Stimulated activated CD4-positive, alpha-beta T cell treated with anti-CD3 and anti-CD28 coated beads, Interleukin-4, amount 100 ng/mL, for 1 hour (primary cell): ENCODE measurements at places on chromosomes 1 and 21.
A peak's percentile ranks its signal among the peaks of the same experiment; 100 is the strongest.

DNA sequence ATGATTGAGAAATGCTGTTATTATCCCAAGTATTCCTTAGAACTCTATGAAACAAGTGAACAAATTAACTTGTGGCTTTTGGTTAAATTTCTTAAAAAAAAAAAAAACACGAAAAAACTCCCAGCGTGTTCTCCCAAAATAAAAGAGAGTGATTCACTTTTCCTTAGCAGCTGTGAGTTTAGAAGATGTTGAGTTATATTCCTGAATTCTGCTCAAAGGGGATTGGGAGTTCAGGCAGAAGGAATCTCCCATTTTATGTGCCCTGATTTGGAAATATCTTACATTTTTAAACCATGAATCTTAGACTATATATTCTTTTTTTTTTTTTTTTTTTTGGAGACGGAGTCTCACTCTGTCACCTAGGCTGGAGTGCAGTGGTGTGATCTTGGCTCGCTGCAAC lies 34.3 kb downstream of the SMG7 start:
- DNase-seq: no peak

GRCh38 chr1:65812065-65812464 lies 19.4 kb downstream of the PDE4B start:
- DNase-seq: peak; percentile 28

GRCh38 chr21:28769683-28770082 lies 223.0 kb downstream of the LTN1 start:
- no peak for DNase-seq

DNA sequence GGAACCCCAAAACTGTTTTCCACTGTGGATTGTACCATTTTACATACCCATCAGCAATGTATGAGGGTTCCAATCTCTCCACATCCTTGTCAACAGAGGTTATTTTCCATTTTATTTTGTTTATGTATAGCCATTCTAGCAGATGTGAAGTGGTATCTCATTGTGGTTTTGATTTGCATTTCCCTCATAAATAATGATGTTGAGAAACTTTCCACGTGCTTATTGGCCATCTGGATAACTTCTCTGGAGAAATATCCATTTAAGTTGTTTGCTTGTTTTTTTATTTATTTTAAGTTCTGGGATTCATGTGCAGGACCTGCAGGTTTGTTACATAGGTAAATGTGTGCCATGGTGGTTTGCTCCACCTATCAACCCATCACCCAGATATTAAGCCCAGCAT lies 280.2 kb upstream of the USP25 start:
- no peak for DNase-seq

DNA sequence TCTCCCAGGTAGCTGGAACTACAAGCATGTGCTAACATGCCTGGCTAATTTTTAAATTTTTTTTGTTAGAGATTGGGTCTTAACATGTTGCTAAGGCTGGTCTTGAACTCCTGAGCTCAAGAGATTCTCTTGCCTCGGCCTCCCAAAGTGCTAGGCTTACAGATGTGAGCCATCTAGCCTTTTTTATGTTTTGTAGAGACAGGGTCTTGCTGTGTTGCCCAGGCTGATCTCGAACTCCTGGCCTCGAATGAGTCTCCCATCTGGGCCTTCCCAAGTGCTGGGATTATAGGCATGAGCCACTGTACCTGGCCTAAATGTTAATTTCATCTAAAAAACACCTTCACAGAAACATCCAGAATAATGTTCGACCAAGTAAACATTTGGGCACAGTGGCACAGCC lies 48.6 kb downstream of the FNBP1L start:
- DNase-seq: no peak

GRCh38 chr21:37257511-37257966 lies 9.6 kb downstream of the VPS26C start:
- DNase-seq: no peak

DNA sequence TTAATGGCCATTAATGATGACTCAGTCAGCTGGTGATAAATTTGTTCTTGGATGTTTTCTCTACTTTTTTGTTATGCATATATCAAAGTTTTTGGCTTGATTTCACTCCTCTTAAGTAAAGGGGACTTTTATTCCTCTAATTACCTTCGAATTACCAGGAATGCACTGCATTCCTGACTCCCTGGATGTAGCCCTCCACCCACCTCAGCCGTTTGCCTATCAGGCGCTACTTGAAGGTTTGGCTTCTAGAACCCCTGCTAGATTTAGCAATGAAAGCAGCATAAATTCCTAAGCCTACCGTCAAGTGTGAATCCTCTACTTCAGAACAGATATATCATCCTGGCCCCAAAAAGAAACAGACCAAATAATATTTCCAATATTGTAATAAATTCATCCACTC lies 387.8 kb upstream of the ADGRL2 start:
- DNase-seq: no peak

DNA sequence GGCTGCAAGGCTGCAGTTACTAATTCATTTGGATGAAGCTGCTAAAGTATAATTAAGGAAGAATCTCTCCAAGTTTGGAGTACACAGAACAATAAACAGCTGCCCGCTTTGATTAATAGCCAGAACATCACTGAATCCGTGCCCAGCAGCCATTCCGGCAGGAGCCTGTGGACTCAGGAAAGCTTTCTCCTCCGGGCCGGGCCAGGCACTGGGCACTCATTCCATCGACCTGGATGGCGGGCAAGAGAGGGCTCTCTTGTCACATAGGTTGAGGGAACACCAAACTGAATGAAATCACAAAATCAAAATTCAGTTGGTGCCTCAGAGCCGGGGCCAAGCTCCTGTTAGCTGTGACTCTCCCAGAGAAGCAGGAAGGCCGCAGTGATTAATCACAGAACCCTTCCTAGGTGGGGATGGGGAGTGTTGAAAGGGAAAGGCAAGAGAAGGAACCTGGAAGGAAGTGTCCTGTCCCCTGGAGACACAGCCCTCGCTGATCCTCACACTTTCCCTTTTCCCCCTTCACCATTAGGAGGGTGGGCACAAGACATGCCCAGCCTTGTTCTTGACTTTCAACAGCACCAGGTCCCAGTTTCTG lies 306.7 kb downstream of the NPHP4 start:
- DNase-seq: no peak

DNA sequence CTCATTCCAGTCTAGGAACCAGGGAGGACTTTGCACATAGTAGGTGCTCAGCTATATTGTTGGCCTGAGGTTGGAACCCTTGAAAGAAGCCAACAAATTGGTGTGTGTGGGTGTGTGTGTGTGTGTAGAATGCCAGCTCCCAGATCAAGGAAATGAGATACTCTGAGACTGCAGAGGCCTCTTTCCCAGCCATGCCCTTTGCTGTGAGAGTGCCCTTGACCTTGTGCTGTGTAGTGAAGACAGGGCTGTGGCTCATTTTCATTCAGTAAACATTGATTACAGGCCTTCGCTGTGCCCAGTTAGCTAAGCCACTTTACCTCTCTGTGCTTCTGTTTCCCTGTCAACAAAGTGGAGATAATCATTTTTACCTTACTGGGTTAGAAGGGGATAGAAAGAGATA lies 3.2 kb downstream of the CYP4B1 start:
- no peak for DNase-seq

- no peak for DNase-seq
These were observed 1713.4 kb downstream of the NCAM2 start for GRCh38 chr21:22711636-22712035.

- no peak for DNase-seq
These were observed 22.1 kb upstream of the IFNAR2 start for GRCh38 chr21:33207449-33208149.

- no peak for DNase-seq
These were observed 14.9 kb downstream of the KLHDC7A start for GRCh38 chr1:18495635-18496034.

DNA sequence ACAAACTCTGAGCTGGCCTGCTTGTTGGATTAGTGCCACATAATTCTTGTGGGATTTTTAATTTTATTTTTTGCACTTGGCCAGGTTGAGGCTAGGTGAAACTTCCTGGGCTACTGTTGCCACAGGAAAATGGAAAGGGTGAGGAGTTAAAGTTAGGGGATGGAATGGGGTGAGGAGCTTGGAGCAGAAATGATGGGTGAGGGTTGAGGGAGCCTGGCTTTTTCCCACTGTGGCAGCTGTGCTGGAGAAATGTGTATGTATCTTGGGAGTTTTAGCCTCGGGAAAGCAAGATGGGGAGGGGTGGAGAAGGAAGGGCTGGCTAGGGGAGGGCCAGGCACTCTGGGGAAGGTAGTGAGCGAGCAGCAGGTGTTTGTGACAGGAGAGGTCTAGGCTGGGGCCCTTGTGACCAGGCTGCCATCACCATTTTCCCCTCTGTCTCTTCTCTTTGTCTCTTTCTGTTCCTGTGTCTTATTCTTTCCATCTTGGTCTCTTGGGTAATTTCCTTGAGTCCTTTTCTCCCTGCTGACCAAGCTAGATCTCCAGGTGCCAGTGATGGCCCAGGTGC lies 2.0 kb downstream of the ZNF687 start:
- no peak for DNase-seq

- no peak for DNase-seq
These were observed 36.5 kb downstream of the SYF2 start for GRCh38 chr1:25195835-25196234.

GRCh38 chr1:46490406-46490655 lies 695 bp downstream of the DMBX1 start:
- no peak for DNase-seq

- DNase-seq: no peak
These were observed 3.2 kb downstream of the PSRC1 start for GRCh38 chr1:109279615-109280278.

GRCh38 chr1:228141226-228142044 lies 1.4 kb downstream of the GUK1 start:
- no peak for DNase-seq

DNA sequence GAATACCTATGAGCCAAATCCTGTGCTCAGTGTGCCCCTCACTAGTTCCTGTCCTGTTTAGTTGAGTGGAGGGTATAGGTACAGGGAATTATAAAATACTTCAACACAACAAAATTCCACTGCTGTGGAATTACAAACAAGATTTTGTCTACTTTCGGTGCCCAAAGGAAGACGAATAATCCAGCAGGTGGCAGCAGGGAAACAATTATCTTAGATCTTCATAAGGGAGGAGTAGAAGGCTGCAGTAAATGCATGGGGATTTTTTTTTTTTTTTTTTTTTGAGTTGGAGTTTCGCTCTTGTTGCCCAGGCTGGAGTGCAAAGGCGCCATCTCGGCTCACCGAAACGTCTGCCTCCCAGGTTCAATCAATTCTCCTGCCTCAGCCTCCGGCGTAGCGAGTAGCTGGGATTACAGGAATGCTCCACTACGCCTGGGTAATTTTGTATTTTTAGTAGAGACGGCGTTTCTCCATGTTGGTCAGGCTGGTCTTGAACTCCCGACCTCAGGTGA lies 2.0 kb upstream of the PIP5K1A start:
- peak; percentile 23 for DNase-seq

DNA sequence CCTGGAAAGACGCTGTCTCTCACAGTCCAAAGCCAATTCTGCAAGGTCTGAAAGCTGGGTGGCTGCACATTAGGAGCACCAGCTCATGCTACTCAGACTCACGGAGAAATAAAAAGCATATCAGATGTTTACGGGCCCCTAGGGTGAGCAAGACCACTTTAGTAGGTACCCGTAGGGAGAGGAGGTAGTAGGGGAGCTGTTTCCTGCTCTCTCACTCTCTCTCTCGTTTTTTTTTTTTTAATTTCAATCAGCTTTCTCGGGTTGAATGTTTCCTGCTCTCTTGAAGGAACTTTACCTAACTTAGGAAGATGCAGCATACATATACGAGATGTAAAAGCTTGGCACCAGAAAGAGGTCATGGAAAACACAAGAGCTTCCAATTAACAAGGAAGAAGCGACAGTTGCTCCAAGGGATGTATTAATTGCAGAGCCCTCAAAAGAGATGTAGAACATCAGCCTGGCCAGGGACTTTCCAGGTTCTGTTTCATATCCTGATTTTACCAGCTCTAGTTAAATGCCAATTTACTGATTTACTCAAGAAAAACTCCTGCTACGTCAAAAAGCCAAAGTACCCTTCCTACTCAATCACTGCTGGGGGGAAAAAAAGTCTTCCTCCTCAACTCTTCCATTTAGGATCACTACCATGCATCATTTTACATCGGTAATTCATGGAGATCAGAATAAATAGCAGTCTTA lies 3.1 kb downstream of the LORICRIN start:
- no peak for DNase-seq

GRCh38 chr1:19405195-19405760 lies 80.1 kb downstream of the CAPZB start:
- no peak for DNase-seq

DNA sequence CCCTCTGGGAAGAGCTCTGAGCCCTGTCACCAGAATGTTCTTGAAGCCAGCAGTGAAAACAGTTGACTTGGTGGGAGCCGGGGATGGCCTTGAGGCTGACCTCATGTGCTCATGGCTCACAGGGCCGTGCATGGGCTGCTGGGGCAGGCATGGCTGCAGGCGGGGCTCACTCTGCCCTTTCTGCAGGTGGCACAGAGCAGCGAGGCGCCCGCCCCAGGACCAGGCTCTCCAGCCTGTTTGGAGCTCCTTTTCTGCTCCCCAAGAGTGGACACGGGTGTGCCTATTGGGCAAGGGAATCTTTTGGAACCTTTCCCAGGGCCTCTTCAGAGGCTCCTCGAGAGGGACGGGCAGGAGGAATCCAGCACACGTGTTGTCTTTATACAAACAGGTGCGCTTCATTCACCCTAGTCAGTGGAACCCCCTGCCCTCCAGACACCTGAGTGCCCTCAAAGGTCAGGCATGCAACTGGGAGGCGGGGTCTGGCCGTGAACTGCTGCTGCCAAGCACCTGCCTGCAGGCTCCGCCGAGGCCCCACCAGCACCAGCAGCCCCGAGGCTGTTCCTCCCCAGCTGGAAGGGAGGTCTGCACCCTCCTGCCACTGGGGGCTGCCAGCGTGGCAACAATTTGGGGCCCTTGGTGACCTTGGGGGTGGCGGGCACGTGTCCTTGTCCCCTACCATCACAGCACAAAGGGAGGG lies 2.6 kb upstream of the TTC34 start:
- no peak for DNase-seq

- no peak for DNase-seq
These were observed 5.7 kb upstream of the ACBD6 start for GRCh38 chr1:180507795-180508724.

DNA sequence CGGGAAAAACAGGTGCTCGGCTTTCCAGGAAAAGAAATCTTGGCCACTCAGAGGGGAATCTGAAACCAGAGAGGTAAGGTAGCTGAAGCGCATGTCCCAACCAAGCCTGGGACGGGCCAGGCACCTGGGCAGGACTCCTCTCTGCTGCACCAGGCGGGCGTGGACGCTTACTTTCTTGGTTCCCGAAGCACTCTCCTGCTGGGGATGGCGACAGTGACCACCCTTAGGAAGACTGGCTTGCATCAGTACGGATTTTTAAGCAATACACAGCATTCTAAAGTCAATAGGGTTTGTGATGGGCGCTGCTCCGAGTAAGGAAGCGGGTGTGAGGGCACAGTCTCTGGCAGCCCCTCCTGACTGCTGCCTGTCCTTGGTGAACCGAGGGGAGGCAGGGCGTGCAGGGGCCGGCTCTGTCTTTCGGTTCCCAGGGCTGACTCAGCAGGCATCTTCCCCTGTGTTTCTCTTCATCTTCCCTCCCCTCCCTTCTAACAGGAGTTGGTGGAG lies 74.9 kb upstream of the ANGPTL1 start:
- no peak for DNase-seq

- no peak for DNase-seq
These were observed 254.3 kb downstream of the ZNF648 start for GRCh38 chr1:181807251-181807650.

GRCh38 chr1:164588516-164589341 lies 29.7 kb downstream of the PBX1 start:
- no peak for DNase-seq

GRCh38 chr1:177977141-177977540 lies 7.3 kb upstream of the SEC16B start:
- no peak for DNase-seq

- no peak for DNase-seq
These were observed 33.9 kb downstream of the TMEM63A start for GRCh38 chr1:225848030-225848955.

- DNase-seq: no peak
These were observed 308.0 kb upstream of the B3GALT2 start for GRCh38 chr1:193494368-193494767.
